Uterus (tissue), 4 donors: ENCODE measurements at places on chromosomes 4 and X.

- no peak for DNase-seq
Observed at GRCh38 chr4:23291139-23291538, 598.4 kb downstream of the GBA3 start.

- no peak for DNase-seq
Observed at GRCh38 chr4:26176598-26177149, 144.1 kb upstream of the RBPJ start.

DNA sequence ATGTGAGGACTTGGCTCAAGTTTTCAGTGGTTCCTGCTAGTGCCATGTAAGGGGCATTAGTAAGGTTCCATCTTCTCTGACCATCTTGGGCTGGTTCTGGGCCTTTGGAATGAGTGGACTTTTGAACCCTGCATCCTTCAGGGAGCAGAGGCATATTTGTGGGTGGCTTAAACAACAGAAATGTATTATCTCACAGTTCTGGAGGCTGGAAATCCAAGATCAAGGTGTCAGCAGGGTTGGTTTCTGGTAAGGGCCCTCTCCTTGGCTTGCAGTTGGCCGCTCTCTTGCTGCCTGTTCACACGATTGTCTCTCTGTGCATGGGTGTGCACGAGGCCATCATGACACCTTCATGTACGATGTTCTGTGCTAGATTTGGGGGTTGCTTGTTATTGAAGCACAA lies 21.3 kb downstream of the CCKAR start:
- no peak for DNase-seq

GRCh38 chr4:16807355-16807754 lies 91.1 kb downstream of the LDB2 start:
- DNase-seq: no peak

DNA sequence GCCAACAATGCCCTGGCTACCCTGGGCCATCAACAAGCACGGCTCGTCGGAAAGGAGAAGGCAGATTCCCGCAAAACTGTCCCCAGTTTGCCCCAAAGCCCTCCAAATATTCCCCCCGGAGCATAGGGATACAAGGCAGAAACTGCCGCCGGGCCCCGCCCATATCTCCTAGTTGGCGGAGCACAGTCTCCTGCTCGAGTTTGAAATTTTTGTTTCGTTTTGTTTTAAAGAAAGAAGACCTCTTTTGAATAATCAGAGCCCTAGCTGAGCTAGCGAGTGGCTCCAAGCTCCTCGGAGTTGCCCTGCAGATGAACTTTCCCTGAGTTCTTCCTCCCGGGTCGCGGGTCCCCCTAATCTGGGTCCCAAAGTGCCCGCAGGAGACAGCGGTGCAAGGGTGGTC lies 138.1 kb upstream of the ZIC3 start:
- no peak for DNase-seq

DNA sequence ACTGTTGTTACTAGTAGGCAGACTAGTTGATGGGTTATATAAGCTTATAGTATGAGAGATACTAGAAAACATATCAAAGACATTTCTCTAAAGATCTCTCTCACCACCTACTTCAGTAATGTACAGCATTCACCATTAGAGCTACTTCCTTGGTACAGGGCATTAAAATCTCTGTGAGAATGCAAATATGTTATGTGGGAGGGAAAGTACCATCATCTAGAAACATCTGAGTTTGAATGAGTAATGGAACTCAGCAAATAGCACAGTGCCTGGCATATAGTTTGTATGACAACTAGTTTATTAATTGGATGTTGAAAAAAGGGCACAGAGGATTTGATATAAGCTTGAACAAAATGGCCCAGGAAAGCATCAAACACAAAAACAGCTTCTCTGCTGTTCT lies 211.1 kb downstream of the GLUD2 start:
- DNase-seq: no peak

DNA sequence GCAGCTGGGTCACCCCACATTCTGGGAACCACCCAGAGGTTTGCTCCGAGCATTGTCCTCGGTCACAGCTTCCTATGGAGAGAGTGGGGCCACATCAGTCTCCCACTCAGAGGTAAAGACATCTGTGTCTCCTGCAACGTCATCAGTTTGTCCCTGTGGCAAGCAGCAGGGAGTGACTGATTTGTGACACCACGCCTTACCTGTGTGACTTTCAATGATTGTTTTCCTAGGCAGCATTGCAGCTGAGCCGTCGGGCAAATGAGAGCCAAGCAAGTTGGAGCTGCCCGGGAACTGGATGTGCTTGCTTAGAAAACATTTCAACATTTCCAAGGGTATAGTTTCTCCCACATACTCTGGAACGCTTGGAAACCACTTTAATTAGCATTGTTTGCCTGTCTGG lies 29.7 kb upstream of the HELT start:
- DNase-seq: no peak

GRCh38 chr4:3372264-3372932 lies 69.4 kb upstream of the HGFAC start:
- no peak for DNase-seq

DNA sequence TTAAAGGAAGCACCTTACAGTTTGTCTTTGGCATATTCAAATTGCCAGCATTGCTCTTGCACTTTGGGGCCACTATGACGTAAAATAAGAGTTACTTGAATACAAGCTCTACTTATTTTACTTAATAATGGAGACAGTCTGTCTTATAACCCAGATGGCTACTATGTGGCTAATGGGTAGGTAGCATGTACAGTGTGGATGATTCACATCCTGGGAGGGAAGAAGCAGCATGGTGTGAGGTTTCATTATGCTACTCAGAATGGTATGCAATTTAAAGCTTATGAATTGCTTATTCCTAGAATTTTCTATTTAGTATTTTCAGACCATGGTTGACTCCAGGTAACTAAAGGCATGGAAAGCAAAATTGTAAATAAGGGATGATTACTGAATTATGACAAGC lies 761.8 kb upstream of the ATOH1 start:
- no peak for DNase-seq

GRCh38 chr4:72318421-72319170 lies 250.4 kb downstream of the ADAMTS3 start:
- DNase-seq: no peak

GRCh38 chr4:57151481-57151880 lies 41.3 kb upstream of the IGFBP7 start:
- no peak for DNase-seq

GRCh38 chr4:120568731-120569130 lies 353.8 kb downstream of the PRDM5 start:
- no peak for DNase-seq

DNA sequence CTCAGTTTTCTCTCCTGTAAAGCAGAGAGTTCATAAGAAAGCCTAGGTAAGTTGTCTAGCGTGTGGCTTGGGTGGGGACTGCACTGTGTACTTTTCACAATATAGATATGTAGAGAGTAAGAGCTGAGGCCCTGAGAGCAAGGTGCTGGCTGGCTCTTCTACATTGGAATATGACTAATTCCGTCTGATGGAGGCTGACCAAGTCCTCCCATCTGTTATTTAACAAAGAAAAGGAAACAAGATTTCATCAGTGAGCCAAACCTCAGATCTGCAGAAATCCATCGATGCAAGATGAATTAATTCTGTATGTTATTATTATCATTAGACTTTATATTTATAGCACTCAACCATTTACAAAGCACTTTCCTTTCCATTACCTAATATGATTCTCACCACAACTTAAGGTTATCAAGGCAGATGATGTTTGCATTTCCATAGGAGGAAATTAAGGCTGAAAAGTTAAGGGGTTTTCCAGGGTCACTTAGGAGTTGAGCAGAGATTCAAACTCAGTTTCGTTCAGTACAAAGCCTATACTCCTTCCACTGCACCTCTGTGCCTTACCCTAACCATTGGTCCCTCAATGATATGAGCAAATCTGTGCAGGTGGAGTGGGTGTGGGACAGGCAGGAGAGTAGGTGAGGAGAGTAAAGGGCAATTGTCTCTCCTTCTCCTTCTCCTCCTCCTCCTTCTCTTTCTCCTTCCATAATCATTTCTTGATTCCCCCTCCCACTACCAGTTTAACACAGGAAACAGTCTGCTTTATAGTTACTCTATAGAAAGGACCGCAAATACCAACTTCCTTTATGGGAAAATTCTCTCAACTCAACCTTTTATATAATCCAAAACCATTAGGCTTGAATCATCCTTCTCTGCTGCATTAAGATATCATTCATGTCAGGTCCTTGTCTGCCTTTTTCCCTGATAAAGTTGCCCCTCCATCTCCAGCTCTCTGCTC lies 27.6 kb upstream of the SRD5A3 start:
- peak; percentile 28 for DNase-seq

DNA sequence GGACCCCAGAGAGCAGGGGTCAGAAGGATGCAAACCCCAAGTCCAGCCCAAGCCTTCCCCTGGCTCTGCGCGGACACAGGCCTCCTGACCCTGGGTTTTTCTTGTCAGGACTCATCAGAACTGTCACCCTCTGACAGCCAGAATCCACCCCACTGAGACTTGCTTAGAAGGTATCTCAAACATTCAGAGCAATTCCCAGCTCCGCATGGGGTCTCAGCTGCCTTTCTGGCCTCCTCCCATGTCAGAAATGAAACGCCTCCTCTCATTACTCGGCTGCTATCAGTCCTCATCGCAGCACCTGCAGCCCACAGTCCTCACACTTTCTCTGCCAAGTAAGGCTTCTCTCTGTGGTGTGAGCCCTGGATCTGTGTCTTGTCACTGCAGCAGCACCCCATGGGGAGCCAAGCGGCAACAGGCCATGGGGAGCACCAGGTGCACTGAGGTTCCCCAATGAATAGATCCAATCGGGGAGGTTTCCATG lies 97.8 kb downstream of the WFS1 start:
- DNase-seq: no peak

- DNase-seq: no peak
Observed at GRCh38 chr4:100087743-100088142, 102.5 kb downstream of the DDIT4L start.

DNA sequence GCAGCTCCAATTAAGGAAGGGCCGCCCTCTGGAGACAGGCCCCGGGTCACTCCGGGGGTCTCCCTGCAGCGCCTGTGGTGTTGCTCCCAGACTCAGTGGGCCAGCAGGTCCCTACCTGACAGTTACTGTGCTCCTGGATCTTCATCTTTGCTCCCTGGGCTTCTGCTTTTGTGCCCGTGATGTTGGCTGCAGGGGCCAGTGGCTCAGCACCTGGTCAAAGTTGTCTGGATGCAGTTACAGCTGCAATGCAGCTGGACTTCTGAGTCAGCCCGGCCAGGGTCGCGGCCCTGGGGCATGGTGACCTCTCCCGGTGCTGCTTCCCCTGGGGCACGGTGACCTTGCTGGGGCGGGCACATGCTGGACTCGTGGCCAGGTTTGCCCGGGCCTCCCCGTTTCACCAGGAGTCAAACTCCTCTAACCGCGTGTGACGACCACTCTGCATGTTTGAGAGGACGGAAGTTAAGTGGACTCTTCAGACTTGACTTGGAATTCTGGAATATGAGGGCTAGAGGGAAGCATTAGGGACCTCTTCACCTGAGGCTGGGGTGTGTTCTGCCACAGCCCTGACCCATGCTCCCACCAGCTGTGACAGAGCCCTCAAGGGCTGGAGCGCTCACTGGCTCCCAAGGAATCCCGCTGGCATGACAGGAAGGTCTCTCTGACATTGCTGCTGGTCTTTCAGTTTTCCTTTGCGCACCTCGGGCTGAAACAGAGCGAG lies 3.7 kb downstream of the CTAG2 start:
- DNase-seq: no peak

DNA sequence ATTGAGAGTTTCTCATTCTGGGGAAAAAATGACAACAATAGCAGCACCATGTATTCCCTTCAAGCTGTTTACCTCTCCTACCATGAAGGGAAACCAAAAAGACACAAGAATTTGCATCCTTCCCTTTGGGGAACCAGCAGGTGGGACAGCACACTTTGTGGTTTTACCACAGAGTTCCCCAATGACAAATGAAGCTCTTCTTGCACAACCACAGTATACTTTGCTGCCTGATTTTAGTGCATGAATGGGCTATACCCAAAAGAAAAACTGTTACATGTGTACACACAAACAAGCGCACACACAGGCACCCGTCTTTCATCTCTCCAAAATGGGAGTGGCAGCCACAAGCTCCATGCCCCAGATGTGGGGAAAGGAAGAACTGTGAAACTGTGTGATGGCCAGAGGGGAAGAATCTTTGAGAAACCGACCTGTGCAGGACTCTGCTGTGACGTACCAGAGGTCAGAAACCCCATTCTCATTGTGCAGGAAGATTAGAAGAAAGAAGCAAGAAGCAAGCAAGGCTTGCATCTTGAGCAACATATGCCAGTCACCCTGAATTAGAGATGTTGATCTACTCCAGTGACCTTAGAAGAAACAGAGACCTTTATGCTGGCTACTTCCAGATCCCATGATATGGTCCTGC lies 2.7 kb upstream of the MAML3 start:
- DNase-seq: no peak

- DNase-seq: no peak
Observed at GRCh38 chrX:110008011-110008635, 5.2 kb downstream of the TMEM164 start.

DNA sequence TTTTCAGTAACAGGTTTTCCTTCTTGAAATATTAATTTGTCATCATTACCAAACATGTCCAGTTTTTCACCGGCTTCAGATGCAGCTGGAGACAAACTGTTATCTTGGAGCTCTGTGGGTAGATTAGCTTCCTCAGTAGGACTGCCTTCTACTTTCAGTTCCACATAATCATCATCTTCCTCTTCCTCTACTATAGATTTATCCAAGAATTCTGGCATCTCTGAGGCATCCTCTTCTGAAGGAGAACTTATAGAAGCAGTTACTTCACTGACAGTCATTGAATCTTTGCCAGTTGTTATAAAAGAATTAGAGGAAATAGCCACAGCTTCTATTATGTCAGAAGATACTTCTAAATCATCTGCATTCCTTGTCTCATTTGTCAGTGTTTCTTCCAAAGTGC lies 162.9 kb downstream of the LRBA start:
- no peak for DNase-seq

GRCh38 chr4:36000941-36001557 lies 243.3 kb downstream of the ARAP2 start:
- no peak for DNase-seq

DNA sequence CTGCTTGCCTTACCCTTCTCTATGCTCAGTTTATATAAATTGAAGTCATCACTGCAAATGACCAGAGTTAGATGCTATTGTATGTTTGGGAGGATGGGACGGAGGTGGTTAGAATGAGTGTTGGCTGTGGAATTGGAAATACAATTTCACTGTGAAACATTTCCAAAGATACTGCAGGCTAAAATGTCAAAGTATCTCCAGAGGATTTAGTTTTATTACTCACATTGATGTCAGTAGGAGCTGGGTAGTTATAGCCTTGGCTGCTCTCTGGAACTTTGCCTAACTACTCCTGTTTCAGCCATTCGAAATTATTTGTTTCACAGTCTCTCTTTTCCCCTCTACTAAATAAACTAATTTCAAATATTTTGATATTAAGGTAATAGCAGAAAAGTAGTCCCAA lies 92.6 kb upstream of the PPP3CA start:
- no peak for DNase-seq

GRCh38 chrX:132673331-132673730 lies 184.5 kb upstream of the MBNL3 start:
- no peak for DNase-seq

DNA sequence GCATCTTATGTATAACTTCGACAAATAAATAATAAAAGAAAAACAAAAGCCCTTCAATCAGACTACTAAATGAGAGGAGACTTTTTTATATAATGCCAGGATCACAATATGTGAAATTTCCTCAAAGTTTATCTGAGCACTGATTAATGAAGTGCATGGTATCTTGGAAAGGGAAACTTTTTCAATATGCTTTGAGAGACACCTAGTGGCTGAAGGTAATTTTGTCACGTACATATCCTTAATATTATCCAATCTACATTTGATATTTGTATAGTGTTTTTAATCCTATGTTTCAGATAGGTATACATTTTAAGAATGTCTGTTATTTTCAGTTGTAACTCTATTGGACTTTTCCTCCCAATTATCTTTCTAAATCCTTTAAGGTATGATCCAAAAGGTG lies 146.8 kb downstream of the KLHL4 start:
- DNase-seq: no peak

- no peak for DNase-seq
Observed at GRCh38 chr4:73772363-73772762, 32.0 kb downstream of the CXCL8 start.
